Osteocyte (in vitro differentiated cells): ENCODE measurements at places on chromosomes 7 and 10.

DNA sequence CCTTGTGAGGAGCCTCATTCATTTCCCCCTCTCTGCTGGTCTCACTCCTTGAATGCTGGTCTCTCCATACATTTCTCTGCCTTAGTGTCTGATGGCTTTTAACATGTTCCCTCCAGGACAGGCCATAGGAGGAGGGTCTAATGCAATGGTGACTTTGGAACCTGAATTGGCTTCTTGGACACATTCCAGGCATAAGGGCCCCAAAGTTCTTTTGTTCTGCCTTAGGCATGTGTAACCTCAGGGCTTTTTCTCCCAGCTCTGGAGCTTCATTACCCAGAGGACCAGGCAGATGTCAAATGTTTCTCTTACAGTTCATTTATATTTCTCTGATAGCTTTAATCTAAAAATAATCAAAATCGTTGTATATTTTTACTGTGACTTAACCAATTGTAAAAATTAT is 162.6 kb downstream of the SDK1 start:
- DNase-seq: no peak

DNA sequence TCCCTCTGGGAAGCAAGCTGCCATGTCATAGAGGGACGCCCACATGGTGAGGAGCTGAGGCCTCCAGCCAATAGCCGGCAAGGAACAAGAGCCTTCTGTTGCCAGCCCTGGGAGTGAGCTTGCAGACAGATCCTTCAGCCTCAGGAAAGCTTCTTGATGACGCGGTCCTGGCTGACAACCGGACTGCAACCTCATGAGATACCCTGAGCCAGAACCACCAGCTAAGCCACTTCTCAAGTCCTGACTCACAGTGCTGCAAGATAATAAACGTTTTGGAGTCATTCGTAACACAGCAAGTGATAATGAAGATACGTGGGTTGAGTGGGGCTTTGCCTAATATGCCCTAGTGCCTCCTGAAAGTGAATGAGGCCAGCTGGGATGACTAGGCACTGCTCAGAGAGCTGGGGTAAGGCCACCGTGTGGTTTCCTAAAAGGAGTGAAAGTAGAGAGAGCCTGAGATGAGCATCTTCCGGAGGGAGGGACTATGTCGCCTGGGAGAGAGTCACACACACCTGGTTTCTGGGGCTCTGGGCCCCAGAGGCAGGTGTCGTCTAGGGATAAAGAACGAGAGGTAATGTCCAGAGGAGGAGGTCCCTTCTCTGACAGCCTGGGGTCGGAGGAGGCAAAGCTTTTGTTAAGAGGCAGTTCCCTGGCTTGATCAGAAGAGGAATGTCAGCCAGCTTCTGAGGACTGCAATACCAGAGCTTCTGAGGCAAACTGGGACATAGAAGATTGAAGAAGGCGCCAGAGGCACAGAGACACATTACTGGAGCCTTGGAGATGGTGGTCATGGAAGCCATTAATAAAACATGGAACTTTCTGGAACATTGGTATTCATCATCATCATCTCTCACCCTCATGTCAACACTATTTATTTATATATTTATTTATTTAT is 53.6 kb downstream of the PYROXD2 start:
- no peak for DNase-seq

GRCh38 chr10:45180507-45180906 is 134.9 kb downstream of the OR13A1 start:
- DNase-seq: no peak

DNA sequence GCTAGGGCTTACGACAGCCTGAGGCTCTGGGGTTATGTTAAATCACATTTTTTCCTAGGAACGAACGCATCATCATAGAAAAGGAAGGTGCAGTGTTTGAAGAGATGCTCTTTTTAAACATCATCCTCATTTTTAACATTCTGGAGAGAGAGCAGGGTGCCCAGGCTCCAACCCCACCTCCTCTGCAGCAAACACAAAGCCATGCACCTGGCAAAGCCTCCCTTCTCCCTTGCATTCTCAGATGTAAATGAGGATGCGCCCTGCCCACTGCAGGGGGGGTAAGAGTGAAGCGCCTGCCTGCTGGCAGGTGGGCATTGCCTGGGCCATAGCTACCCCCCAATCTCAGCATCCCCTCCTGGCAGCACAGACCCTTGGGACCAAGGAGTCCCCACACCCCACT is 92.4 kb downstream of the PTPRN2 start:
- DNase-seq: no peak

- no peak for DNase-seq
Observed at GRCh38 chr7:94409200-94409948, 14.7 kb downstream of the COL1A2 start.

DNA sequence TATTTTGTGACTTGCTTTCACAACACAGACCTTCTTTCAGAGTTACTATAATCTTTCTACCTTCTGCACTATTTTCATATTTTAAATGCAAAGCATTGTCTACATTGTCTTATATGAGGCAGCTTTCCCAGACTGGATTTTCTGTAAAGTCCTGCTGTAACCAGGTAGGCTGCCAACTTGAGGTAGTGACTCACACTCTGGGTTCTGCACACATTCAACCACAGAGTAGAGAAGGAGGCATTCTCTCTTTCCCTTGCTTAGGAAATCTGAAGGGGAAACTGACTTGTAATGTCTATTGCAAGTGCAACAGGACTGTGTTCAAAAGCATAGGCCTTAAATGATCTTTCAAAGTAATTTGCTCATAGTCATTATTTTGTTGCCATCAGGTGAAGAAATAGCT is 461.4 kb downstream of the GRM8 start:
- no peak for DNase-seq

DNA sequence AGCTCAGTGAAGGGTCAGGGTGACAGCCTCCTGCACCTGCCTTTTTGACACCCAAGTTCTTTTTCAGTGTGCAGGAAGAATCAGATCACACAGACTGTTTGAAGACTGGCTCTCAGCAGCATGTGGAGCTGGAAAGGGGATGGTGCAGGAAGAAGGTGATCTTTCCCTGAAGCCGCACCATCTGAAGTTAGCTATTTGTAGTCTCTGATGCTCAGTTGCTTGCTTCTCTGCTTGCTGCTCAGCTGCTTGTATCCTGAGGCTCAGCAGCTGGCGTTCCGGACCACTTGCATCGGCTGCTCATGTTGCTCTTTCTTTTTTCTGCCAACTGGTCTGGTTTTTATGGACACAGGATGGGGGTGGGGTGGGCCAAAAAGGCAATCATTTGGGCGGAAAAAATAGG is 15.8 kb upstream of the DNMBP start:
- DNase-seq: no peak

GRCh38 chr7:155477476-155477875 is 19.5 kb downstream of the EN2 start:
- no peak for DNase-seq

- DNase-seq: no peak
Observed at GRCh38 chr7:114639451-114639850, 224.8 kb downstream of the FOXP2 start.

DNA sequence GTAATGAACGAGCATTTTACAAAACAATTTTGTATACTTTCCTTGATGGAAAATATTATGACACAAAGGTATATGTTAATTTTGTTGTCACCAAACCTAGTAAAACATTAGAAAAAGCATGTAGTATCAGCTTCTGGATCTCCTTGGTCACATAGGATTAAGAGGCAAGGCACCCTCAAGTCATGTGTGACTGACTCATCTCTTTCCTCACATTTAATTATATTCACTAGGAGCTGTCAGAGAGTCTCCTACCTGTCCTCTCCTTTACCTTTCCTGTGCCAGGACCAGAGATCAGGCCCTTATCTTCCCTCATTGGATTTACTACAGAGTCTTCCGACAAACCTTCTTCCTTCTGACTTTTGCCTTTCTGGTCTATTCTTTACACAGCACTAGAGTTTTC is 111.3 kb upstream of the RPA3 start:
- DNase-seq: no peak

- DNase-seq: no peak
Observed at GRCh38 chr10:33478675-33479125, 144.2 kb upstream of the NRP1 start.

GRCh38 chr7:20241911-20242261 is 24.7 kb upstream of the MACC1 start:
- no peak for DNase-seq

- DNase-seq: no peak
Observed at GRCh38 chr7:17185690-17186070, 112.8 kb upstream of the AHR start.

DNA sequence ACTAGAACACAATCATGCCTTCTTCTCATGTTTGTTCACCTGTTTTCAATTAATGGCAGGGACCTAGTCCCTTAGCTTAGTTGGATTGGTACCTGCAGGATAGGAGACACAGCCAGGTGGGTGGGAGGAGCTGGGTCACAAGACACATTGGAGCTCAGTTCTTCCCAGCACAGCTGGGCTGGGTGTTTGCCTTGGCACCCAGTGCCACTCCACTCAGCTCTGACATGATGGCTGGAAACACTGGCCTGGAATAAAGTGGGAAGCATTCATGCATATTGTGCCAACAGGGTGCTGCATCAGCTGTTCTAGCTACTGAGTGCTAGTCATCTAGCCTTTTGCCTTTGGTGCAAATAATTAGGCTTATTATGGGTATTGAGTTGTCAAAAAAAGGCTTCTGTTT is 226.1 kb downstream of the PTEN start:
- no peak for DNase-seq

- no peak for DNase-seq
Observed at GRCh38 chr7:148719753-148720152, 21.1 kb downstream of the CUL1 start.

DNA sequence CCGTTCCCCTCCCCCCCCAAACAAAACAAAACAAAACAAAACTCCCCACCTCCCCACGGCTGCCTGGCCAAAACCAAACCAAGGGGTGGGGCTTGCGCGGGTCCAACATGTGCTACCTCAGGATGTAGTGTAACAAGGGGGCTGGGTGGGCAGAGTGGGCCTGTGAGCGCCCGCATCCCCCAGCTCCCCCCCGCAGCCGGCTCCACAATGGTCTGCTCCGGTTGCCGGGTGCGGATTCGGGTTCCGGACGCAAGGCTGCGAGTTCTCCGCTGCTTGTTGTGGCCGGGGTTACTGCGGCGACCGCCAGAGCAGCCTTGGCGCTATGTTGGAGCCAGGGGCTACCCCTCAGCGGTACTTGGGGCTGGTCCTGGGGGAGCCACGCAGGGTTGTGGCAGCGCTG is 4.9 kb downstream of the C10orf143 start:
- no peak for DNase-seq

DNA sequence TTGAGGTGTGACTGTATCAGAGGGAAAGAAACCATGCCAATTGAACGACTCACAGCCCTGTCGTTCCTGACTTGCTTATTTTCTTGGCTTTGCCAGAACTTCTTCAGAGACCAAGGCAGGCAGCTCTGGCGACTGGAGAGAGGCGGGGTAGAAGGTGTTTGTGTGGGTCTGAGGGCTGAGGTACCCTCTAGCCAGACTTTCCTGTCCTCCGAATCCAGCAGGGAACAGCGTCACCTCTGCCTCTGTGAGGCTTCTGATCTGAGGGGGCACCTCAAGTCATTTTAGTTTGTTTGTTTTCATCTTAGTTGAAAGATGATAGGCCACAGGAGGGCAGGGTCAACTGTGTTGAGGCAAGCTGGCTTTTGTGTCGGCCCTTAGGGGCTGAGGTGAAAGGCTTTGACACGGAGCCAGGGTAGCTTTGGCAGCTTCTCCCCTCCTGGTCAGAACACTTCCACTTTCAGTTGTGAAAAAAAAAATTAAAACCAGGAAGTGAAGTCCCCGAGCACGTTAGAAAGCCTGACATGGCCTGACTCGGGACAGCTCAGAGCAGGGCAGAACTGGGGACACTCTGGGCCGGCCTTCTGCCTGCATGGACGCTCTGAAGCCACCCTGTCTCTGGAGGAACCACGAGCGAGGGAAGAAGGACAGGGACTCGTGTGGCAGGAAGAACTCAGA is 1.9 kb downstream of the ACSL5 start:
- no peak for DNase-seq

DNA sequence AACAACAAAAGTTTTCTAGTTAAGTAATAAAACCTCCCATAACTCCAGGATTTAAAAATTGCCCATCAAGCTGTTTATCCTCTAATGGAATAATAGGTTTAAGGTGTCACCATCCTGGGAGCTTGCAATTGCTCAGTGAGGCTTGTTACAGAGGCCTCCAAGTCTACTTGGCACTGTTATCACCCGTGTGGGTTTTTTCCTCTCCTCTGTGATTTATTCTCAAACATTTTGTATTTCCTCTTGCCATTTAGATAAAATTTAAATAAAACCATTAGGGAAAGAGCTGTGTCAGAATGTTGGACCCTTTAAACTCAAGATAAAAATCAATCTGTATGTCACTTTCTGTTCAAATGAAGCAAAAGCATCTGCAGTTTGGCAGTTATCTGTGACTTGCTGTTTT is 202.6 kb downstream of the GALNT17 start:
- DNase-seq: no peak

- no peak for DNase-seq
Observed at GRCh38 chr10:129945941-129946760, 17.9 kb downstream of the EBF3 start.

- DNase-seq: no peak
Observed at GRCh38 chr7:90726120-90726519, 130.0 kb downstream of the CDK14 start.

DNA sequence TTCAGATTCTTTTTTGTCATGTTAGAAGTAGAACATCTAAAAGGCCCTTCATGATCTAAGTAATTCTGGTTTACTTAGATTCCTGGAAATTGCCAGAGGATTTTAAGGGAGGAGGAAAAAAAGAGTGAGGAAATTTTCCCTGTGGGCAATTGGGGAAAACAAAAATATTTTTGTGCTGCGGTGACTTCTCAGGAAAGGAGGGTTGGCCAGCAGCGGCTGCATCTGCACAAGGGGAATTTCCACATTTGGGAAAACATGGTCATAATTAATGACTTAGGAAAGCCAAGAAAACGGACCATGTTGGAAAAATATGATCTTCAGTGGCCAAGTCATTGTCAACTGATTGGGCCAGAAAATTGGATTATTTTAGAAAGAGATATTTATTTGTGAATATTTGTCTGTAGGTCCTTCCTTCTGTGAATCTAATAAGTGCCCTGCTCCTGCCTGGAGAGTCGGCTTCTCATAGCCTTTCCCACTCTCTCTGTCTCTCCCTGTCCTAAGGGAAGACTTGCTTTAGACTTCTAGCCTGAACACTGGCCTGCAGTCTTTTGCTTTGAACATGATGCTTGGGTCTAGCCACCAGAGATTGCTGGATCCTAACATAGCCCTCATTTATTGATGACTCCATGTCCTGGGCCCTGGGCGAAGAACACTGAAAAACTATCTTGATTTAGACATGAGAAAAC is 124.2 kb upstream of the MKLN1 start:
- no peak for DNase-seq

GRCh38 chr7:103718482-103719061 is 270.9 kb downstream of the RELN start:
- DNase-seq: no peak
